ENCODE measurements at places on chromosomes 12 and 14.

DNA sequence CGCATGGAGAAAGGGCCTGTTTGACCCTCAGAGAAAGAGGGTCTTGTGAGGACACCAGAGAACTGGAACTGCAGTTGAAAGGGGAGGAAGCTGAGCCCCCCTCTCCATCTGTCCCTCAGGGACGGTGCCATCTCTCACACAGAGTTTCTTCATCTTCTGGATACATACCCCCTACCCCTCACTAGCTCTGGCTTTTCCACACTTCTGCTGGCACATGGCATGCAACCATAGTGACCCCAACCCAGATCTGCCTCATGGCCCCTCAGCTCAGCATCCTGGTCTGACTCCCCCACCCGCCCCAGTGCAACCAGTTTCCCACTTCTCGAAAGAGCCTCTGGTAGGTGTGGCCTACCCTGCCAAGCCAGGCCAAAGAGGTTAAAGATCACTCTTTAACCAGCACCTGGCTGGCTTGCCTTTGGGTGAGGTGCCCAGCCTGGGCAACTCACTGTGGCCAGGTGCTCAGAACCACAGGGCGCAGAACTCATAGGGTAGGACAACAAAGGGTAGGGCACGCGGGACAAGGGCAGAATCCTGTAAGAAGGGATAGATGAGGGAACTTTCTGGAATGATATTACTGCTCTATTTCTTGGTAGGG lies 25.8 kb downstream of the GALNT16 start:
- DNase-seq, result no peak

DNA sequence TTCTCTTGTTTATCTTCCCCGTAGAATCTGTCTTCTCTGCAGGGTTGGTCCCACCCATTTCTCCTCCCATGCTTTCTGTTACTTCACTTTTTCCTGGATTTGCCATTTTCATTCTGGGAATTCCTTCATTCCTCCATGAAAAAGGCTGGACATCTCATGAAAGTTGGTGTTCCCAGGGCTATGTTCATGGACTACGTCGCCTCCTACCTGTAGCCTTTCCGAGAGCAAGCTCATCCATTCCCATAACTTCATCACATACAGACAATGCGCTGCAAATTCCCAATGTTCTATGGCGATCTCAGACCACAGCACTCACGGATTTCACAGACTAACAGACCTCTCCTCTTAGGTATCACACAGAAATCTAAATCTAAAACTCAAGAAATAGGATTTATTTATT lies 217.1 kb downstream of the EXOC5 start:
- no peak for DNase-seq

DNA sequence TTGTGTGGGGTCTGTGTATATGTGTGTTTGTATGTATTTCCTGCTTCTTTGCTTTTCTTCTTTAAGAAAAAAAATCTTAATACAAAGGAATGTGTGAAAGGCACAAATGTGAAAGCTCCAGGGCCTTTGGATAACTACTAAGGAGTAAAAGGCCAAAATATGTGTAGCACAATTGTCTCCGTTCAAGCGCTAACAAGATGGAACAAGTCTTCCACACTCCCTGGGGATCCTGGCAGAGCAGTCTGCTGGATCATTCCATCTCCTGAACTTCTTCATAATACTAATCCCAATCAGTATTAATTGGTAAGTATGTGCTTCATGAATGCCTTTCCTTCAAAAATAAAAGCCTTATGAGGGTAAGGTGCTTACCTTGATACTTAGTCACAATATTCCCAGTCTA lies 462.5 kb upstream of the TBX3 start:
- no peak for DNase-seq

DNA sequence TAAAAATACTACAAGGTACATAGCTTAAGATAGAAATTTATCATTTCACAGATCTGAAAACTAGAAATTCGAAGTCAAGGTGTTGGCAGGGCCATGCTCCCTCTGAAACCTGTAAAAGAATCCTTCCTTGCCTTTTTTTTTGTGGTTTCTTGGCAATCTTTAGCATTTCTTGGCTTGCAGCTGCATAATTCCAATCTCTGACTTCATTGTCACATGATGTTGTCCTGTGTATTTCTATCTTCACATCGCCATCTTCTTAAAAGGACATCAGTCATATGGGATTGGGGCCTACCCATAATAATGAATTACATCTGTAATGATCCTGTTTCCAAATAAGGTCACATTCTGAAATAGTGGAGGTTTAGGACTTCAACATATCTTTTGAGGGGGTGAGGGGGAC lies 250.4 kb downstream of the TMTC2 start:
- no peak for DNase-seq

- DNase-seq, result peak; percentile 33
Measured at GRCh38 chr12:79689477-79690141, 1.2 kb downstream of the PAWR start.

DNA sequence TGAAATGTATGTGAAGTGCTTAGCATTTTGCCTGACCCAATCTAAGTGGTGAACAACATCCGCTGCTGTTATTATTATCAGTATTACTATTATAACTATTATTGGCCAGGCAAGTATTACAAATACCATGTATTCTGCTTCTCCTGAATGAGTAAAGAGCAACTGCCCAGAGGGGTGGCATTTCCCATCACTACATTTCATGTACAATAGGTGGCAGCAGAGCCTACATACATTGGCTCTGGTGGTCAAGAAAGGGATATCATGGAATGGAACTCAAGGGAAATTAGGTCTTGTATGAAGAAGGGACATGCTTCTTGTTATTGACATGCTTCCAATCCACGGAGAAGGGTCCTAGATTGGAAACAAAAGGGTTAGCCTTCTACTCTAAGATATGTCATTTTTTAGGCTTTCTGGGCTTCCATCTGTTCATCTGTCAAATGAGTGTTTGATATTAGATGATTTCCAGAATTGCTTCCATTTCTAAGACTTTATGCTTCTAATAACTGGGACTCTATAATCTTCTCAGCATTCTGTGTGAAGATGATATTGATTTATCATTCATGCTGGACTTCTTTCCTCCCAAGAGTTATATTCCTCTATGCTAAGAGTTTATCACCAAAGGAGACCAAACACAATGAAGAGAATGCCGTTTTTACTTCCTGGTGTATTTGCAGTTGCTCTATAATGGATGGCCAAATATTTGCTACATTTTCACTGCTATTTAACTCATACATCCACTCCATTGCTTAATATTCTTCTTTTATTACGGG lies 239.1 kb downstream of the SSPN start:
- DNase-seq, result peak; percentile 67

- no peak for DNase-seq
Measured at GRCh38 chr14:106694638-106695393, 1168.4 kb downstream of the TMEM121 start.

- DNase-seq, result no peak
Measured at GRCh38 chr12:87667378-87667777, 361.8 kb downstream of the C12orf50 start.

DNA sequence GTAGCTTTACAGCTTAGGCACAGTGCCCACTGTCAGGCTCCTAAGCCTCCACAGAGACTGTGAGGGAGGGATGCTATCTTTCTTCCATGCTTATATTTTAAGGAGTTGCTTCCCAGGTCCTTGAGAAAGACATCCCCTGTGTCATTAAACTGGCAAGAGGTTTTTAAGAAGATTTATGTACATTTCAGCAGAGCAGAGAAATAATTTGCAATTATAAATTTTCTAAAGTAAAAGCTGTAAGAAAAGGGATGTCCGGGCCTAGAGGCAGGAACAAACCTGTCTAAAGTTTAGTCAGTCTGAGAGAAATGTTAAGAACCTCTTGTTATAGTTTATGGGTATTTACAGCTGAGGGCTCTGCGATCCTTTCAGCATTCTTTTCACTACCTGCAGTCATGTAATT lies 716.1 kb downstream of the SLC16A7 start:
- DNase-seq, result no peak

DNA sequence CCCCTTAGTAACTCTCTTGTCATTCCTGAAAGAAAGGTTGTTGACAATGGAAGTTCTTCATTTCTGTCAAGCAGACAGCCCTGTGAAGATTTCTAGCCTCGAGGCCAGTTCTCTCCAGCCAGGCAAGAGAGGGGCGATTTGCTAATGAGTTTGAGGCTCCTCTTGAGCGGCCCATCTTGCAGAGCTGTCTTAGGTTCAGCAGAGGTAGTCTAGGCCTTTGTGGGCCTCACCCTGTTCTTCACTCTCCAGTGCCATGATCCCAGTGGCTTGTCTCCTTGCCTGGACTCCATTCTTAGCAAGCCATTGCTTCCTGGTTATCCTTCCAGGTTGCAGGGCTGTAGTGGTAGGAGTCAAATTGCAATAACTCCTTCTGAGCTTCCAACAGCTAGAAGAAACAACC lies 9.7 kb downstream of the TPH2 start:
- no peak for DNase-seq

GRCh38 chr14:94768521-94769390 lies 1.2 kb downstream of the GSC start:
- no peak for DNase-seq

DNA sequence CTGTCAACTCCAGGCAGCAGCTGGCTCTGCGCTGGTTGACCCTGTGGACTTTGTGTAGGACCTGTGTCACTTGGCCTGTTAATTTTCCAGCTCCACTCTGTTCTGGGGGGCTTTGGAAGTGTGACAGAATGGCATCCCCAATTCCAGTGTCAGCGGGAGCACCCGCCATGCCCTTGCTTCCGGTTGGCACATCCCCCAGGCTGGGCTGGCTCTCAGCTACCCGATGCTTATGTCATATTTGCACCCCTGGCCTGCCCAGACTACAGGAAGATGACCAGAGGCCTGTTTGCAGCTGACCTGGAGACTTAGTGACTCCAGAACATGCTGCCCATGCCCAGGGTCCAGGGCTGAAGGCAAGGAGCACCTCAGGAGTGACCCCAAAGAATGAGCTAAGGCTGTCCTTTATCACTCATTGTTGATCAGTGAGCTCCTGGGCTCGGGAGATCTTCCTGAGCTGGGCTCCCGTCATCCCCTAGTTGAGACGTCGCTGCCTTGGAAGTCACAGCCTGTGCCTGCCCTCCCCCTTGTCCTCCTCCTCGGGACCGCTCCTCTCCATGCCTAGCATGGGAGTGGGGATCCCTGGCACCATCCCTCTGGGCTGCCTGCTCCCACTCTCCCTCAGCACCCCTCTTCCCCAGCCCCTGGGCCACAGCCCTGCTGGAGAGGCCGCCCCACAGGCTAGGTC lies 163.4 kb upstream of the RTL1 start:
- DNase-seq, result no peak

- DNase-seq, result no peak
Measured at GRCh38 chr12:132430838-132431774, 58.8 kb upstream of the FBRSL1 start.

GRCh38 chr12:104471336-104471735 lies 14.6 kb downstream of the CHST11 start:
- DNase-seq, result no peak

- DNase-seq, result no peak
Measured at GRCh38 chr12:51932218-51933076, 19.1 kb upstream of the ACVR1B start.

- peak; percentile 21 for DNase-seq
Measured at GRCh38 chr12:125983094-125983783, 918.0 kb downstream of the AACS start.

GRCh38 chr12:52818388-52818787 lies 4.5 kb upstream of the KRT4 start:
- DNase-seq, result no peak

DNA sequence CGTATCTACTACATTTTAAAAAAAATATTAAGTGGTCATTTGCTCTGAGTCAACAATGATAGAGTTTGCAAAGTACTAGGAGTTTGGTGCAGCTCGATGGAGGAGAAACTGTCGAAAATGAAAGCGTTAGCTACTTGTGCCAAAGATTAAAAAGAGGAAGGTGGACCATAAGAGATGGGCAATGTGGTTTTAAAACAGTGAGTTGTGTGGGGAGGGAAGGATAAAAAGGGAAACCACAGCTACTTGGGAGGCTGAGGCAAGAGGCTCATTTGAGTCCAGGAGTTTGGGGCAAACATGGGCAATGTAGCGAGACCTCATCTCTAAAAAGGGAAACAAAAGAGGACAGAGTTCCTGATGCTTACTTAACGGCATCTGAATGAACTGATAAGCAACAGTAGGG lies 18.2 kb upstream of the STRAP start:
- DNase-seq, result no peak

DNA sequence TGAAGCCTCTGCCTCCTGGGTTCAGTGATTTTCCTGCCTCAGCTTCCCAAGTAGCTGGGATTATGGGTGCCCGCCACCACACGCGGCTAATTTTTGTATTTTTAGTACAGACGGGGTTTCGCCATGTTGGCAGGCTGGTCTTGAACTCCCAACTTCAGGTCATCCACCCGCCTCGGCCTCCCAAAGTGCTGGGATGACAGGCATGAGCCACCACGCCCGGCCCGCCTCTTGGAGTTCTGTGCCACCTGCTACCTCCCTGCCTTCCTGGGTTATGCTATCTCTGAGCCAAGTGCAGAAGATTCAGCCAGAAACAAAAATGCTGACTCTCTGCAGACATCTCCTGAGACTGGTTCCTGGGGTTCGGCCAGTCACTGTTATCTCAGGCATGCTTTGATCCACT lies 13.2 kb downstream of the CABP1 start:
- no peak for DNase-seq

- no peak for DNase-seq
Measured at GRCh38 chr14:76773188-76773885, 12.1 kb downstream of the VASH1 start.

DNA sequence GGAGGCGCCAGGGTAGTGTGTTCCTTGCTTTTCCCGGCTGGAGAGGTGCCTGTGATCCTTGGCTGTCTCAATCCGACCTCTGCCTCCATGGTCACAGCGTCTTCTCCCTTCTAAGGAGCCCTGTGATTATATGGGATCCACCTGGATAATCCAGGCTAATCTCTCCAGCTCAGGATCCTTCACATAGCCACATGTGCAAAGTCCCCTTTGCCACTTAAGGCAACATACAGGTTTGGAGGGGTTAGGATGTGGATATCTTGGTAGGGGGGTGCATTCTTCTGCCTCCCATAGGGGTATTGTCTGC lies 1.2 kb upstream of the HVCN1 start:
- no peak for DNase-seq

DNA sequence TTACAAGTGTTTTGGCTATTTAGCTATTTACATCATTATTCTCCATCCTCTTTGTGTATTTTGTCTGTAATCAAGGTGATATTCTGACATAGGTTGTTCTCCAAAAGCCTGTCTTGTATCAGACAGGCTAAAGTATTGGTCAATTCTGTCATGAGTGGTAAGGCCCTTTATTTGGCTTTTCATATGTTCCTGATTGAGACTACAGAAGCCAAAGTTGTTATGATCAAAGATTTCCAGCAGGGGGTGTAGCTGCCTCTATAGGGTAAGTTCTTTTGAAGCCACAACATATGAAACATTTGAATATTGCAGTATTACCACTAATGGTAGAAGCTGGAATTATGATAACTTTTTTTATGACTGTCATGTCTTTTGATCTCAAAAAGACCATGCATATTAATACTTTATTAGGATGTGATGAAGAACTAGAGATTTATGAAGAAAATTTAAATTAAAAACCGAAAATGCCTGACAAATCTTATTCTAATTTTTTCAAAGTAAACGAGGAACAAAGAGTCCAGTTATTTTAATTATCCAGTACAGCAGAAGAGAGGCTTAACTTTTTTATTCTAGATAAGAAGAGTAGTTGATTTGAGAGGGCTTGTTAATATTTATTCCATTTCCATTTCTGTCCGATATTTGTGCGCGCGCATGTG lies 3.4 kb upstream of the ARHGAP5 start:
- DNase-seq, result peak; percentile 42

GRCh38 chr14:52553671-52554575 lies 1.3 kb downstream of the GPR137C start:
- DNase-seq, result peak; percentile 74

All from HEK293T (cell line).